ENCODE measurements at places on chromosomes 5 and 9. TPM values are rescaled to one million over a fixed set of nuclear protein-coding genes. Genes with fewer than 3 reads are reported as not detected.

DOLK gene
- polyA plus RNA-seq: 8.5 TPM

ENTREP1 gene
- not detected for polyA plus RNA-seq

APBA1 gene
- polyA plus RNA-seq: not detected

CNTNAP3B gene
- polyA plus RNA-seq: not detected

MARVELD2 gene
- not detected for polyA plus RNA-seq

NUTM2F gene
- not detected for polyA plus RNA-seq

FOXD4L6 gene
- not detected for polyA plus RNA-seq

UGCG gene
- polyA plus RNA-seq: 2.7 TPM

WNT8A gene
- not detected for polyA plus RNA-seq

SOHLH1 gene
- polyA plus RNA-seq: not detected

SLC2A6 gene
- 43.2 TPM for polyA plus RNA-seq

TMEM215 gene
- polyA plus RNA-seq: not detected

CDH6 gene
- polyA plus RNA-seq: not detected

NOXA1 gene
- polyA plus RNA-seq: 1.3 TPM

- peaks cover 85% of the 10 kb centered on the region for H3K36me3 ChIP-seq
- H3K27me3 ChIP-seq: no peaks in the 10 kb centered on the region
- DNase-seq: no peak
- peaks cover 9% of the 10 kb centered on the region for H3K4me1 ChIP-seq
- H3K4me3 ChIP-seq: no peak overlapping the region
Measured at GRCh38 chr5:159273923-159274322, 10.8 kb downstream of the UBLCP1 start.

DNA sequence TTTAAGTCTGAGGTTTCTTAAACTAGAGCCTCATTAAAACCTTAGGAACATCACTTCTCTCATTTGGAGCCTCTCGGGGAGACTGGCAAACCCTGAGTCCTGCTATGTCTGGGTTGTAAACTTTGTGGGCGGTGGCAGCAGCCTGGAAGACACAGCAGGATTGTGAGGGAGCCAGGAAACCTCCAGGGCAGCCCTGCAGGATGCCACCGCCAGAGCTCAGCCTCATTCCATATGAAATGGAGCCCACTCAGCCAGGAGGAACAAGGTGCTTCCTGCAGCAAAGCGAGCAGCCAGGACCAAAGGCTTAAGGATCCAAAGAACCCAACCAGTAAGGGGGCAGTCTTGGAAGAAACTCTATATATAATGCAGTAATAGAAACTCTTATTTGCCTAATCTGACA is 37.9 kb upstream of the IDNK start:
- no peak overlapping the region for H3K27ac ChIP-seq
- no peak overlapping the region for H3K4me3 ChIP-seq
- no peaks in the 10 kb centered on the region for H3K27me3 ChIP-seq
- no peaks in the 10 kb centered on the region for H3K36me3 ChIP-seq
- no peaks in the 10 kb centered on the region for H3K4me1 ChIP-seq

GRCh38 chr9:33166231-33167083 is 679 bp downstream of the B4GALT1 start:
- peak overlapping the region; percentile 90 for H3K27ac ChIP-seq
- DNase-seq: peak; percentile 30
- peaks cover 63% of the 10 kb centered on the region for H3K4me1 ChIP-seq
- H3K36me3 ChIP-seq: no peaks in the 10 kb centered on the region
- peak overlapping the region; percentile 95 for H3K4me3 ChIP-seq
- H3K27me3 ChIP-seq: no peaks in the 10 kb centered on the region

- H3K4me3 ChIP-seq: no peak overlapping the region
- no peaks in the 10 kb centered on the region for H3K27me3 ChIP-seq
- no peak overlapping the region for H3K27ac ChIP-seq
Measured at GRCh38 chr9:2700909-2701550, 16.3 kb upstream of the KCNV2 start.

DNA sequence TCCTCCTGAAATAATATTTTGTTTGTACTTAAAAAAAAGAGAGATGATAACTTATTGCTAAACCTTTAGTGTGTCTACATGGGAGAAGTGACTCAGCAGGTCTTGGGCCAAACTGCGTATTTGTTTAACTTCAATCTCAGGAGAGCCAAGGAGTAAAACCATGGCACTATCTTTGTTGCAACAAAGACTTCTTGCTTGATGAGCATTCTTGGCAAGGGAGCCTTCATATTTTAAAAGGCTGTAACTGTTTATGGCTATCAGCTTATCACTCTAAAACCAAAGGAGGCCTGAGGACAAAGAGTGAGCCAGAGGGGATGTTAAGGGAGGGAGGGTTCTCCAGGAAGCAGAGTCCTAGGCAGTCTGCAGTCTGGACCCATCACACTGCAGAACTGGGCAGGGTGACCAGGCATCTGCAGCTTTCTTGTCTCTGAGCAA is 216.2 kb upstream of the S1PR3 start:
- H3K4me3 ChIP-seq: no peak overlapping the region
- H3K27me3 ChIP-seq: no peaks in the 10 kb centered on the region
- DNase-seq: no peak

GRCh38 chr9:89984214-89984613 is 379.4 kb downstream of the GADD45G start:
- DNase-seq: no peak
- no peak overlapping the region for H3K27ac ChIP-seq
- H3K36me3 ChIP-seq: no peaks in the 10 kb centered on the region
- no peak overlapping the region for H3K4me3 ChIP-seq
- H3K4me1 ChIP-seq: peaks cover 11% of the 10 kb centered on the region

DNA sequence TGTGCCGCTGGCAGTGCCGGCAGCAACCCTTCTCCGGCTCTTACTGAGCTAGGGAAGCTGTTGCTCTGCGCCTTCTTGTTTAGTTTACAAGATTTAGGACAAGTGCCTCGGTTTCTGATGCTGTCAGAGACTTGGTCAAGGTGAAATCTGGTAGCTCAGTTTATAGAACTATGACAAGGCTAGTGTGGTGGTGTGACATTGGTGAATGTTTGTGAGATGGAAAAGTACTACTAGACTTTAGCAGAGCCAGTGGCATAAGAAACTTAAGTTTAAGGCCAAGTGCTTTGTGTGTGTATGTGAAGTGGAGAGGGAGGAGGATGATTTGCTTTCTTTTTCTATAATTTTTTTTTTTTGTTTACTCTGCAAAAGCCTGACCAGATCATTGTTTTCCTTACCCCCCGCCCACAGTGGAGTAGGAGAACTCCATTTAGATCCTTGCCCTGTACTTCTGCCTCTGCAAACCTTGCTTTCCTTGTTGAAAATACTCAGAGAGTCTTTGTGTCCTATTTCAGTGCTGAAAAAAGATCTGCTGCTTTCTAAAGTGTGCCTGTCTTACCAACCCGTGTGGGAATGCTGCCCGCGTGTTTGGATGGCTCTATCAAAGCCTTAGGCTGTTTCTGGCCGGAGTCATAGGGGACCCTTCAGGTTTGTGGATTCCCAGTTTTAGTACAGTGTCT is 75.9 kb downstream of the TRIO start:
- no peak overlapping the region for H3K27ac ChIP-seq
- no peaks in the 10 kb centered on the region for H3K4me1 ChIP-seq
- H3K27me3 ChIP-seq: no peaks in the 10 kb centered on the region
- no peak for DNase-seq
- H3K4me3 ChIP-seq: no peak overlapping the region
- no peaks in the 10 kb centered on the region for H3K36me3 ChIP-seq

GRCh38 chr5:43619380-43619779 is 16.4 kb downstream of the NNT start:
- H3K4me1 ChIP-seq: no peaks in the 10 kb centered on the region
- H3K36me3 ChIP-seq: peaks cover 91% of the 10 kb centered on the region
- H3K27ac ChIP-seq: no peak overlapping the region
- no peak overlapping the region for H3K4me3 ChIP-seq
- H3K27me3 ChIP-seq: no peaks in the 10 kb centered on the region

DNA sequence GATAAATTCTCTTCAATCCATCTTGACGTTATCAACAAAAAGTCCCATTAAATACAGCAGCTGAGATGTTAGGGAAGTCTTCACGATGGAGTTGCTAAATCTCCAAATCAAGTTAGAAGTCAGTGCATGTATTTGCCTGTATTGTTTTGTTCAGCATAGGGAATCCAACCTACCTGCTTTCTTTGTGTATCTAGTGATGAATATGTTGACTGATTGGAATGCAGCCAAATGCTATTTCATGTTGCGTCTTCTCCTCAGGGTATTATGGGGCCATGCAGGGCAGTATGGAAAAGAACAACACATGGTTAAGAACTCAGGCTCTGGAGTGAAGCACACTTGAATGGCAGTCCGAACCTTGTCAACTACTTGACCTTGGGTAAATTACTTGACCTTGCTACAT is 529.5 kb upstream of the ZNF462 start:
- no peak overlapping the region for H3K27ac ChIP-seq
- H3K4me3 ChIP-seq: no peak overlapping the region
- H3K36me3 ChIP-seq: no peaks in the 10 kb centered on the region
- H3K4me1 ChIP-seq: no peaks in the 10 kb centered on the region

DNA sequence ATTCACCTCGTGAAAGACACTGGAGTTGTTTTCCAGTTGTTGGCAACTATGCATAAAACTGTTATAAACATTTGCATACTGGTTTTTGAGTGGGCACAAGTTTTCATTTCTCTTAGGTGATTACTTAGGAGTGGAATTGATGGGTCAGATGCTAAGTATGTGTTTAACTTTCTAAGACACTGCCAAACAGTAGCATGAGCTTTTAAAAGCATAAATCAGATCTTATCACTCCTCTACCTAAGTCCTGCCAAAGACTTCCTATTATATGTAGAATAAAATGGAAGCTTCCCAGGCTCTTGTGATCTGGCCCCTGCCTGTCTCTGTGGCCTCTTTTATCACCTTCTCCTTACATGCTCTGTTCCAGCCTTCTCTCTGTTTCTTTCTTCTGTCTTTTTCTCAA is 72.6 kb downstream of the SH3RF2 start:
- no peak for DNase-seq
- no peak overlapping the region for H3K27ac ChIP-seq
- H3K36me3 ChIP-seq: no peaks in the 10 kb centered on the region
- H3K27me3 ChIP-seq: no peaks in the 10 kb centered on the region
- H3K4me3 ChIP-seq: no peak overlapping the region

DNA sequence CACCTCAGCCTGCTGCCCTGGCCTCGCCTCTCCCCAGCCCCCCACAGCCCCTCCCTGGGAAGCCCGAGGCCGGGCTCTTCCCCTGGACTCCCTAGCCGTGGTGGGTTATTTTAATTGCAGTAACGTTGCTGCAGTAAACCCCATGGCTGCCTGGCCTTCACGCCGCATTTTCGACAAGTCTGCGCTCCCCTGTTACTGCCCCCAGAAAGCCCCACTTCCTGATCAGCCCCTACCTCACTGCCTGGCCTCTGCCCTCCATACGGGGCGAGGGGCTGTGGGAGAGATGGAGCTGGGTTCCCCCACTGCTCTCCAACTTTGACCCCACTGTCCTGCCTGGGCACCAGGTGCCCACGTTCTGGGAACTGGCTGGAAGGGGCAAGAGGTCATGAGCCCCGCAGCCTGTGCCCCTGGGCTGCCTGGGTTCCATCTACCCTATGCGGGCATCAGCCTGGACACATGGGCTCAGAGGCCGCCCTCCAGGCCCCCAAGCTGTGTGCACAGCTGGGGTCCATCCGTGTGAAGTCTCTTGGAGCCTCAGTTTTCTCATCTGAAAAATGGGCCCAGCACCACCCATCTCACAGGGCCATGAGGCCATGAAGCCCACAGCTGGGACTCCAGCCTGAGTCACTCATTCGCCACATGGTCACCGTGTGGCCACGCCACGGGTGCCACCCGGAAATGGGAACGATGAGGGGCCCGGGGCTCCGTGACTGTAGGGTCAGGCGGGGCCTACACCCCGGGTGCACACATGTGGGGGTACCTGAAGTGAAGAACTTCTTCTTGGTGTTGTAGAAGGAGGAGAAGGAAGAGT is 11.5 kb downstream of the EGFL7 start:
- no peak overlapping the region for H3K27ac ChIP-seq
- H3K4me1 ChIP-seq: peaks cover 15% of the 10 kb centered on the region
- H3K36me3 ChIP-seq: peaks cover 40% of the 10 kb centered on the region
- no peak overlapping the region for H3K4me3 ChIP-seq

DNA sequence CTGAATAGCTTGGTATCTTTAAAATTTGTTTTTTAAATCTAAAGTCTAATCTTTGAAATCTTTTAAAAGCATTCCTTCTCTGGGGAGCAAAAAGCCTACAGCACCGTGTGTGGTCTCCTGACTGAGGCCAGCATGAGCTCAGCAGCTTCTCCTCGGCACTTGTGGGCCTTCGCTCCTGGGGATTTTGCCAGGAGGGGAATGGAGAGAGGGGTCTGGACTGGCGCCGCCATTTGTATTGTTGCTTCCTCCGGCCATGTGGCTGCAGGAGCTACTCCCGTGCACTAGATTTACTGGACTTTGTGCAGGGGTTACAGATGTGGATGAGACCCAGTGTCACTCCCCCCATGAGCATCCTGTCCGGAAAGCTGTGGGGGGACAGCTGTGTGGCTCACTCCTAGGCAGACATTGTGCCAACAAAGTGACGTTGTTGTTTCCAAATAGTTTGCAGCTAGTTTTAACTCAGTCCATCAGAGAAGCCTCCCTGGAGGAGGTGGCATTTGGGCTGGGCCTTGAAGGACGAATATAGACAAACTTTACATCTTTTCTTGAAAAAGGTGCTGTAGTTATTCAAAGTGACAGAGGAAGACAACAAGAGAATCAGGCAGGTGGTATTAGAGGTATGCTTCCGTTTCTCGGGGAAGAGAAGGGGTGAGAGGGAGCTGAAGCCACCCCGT is 6.6 kb downstream of the OLFM1 start:
- no peak overlapping the region for H3K4me3 ChIP-seq
- H3K4me1 ChIP-seq: no peaks in the 10 kb centered on the region
- no peak for DNase-seq
- peaks cover 2% of the 10 kb centered on the region for H3K36me3 ChIP-seq
- H3K27me3 ChIP-seq: peaks cover 24% of the 10 kb centered on the region
- no peak overlapping the region for H3K27ac ChIP-seq

DNA sequence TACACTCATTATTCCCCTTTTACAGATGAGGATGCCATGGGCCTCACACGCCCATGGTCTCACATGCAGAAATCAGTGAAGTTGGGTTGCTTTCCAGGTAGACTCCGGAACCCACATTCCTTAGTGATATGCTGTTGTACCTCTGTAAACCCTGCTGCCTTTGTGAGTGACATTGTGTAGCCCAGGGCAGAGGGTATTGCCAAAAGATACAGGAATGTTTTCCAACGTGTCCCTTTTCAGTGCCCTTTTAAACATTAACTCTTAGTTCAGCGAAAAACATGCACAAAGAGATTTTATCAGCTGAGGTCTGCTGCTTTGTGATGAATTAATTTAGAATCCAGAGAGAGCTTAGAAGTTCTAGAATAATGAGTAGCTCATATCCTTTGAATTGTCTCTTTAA is 38.3 kb upstream of the TRMT10B start:
- no peak overlapping the region for H3K4me3 ChIP-seq
- no peaks in the 10 kb centered on the region for H3K27me3 ChIP-seq
- no peaks in the 10 kb centered on the region for H3K36me3 ChIP-seq
- H3K27ac ChIP-seq: no peak overlapping the region
- DNase-seq: no peak

DNA sequence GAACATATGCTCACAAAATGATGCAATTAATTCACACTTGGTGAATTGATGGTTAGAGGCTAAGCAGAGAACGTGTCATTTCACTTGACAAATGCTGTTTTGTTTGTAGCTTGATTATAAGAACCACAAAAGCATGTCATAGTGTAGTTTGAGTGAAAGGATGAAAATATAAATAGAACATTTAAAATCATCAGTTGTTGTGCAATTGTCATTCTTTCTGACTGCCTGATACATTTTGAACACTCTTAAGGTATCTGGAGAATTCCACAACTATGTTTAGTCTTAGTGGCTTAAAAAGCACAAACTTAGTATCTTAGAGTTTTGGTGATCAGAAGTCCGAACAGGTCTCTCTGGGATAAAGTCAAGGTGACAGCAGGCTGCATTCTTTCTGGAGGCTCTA is 129.4 kb downstream of the BASP1 start:
- no peak overlapping the region for H3K27ac ChIP-seq
- no peaks in the 10 kb centered on the region for H3K36me3 ChIP-seq
- no peak for DNase-seq
- H3K4me3 ChIP-seq: no peak overlapping the region

- no peaks in the 10 kb centered on the region for H3K4me1 ChIP-seq
- no peaks in the 10 kb centered on the region for H3K36me3 ChIP-seq
- no peak overlapping the region for H3K27ac ChIP-seq
Measured at GRCh38 chr9:115411516-115411915, 293.6 kb upstream of the TNC start.
